IMR-90 (cell line): ENCODE measurements at places on chromosomes 4 and X.

- no peaks in the 10 kb centered on the region for H3K36me3 ChIP-seq
- H3K4me3 ChIP-seq: no peak overlapping the region
- peak; percentile 31 for DNase-seq
These were observed 159.1 kb upstream of the KIT start for GRCh38 chr4:54498661-54499111.

DNA sequence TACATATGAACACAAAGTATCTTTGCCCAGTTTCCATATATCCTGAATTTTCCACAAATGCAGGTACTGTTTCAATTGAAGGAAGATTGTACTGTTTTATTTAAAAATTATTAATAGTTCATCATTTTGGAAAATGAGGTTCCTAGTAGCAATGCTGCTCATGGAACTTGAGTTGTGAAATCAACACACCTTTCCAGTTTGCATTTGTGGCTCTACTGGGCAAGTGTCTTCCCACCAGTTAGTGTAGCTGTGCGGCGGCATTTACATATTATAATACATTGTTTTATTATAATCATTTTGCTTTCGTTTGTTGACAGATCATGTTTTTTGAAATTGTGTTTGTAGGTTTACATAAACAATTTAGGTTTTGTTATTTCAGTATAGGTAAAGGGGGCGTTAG lies 2.0 kb upstream of the DDX3X start:
- H3K27me3 ChIP-seq: no peaks in the 10 kb centered on the region
- peak overlapping the region; percentile 44; the same call in 1 of the 2 replicates for H3K4me3 ChIP-seq
- no peaks in the 10 kb centered on the region for H3K36me3 ChIP-seq

GRCh38 chr4:94598758-94599157 lies 147.0 kb downstream of the PDLIM5 start:
- H3K4me1 ChIP-seq: peaks cover 4% of the 10 kb centered on the region; the same call in 1 of the 2 replicates
- no peak for DNase-seq
- no peak overlapping the region for H3K4me3 ChIP-seq

- no peak overlapping the region for H3K4me3 ChIP-seq
- no peaks in the 10 kb centered on the region for H3K36me3 ChIP-seq
- no peak overlapping the region for H3K27ac ChIP-seq
These were observed 123.3 kb downstream of the CLCN4 start for GRCh38 chrX:10280071-10280470.

GRCh38 chrX:17635231-17635630 lies 102.1 kb upstream of the SCML1 start:
- H3K27me3 ChIP-seq: no peaks in the 10 kb centered on the region; the same call in 1 of the 2 replicates
- no peak overlapping the region for H3K4me3 ChIP-seq
- H3K27ac ChIP-seq: no peak overlapping the region
- H3K36me3 ChIP-seq: no peaks in the 10 kb centered on the region

- DNase-seq: no peak
- no peak overlapping the region for H3K4me3 ChIP-seq
- H3K27ac ChIP-seq: no peak overlapping the region
- H3K4me1 ChIP-seq: 0 out of 2 replicates have a peak, but pooled peaks cover 1% of the 10 kb centered on the region
These were observed 49.2 kb downstream of the PRPS1 start for GRCh38 chrX:107677501-107677901.

DNA sequence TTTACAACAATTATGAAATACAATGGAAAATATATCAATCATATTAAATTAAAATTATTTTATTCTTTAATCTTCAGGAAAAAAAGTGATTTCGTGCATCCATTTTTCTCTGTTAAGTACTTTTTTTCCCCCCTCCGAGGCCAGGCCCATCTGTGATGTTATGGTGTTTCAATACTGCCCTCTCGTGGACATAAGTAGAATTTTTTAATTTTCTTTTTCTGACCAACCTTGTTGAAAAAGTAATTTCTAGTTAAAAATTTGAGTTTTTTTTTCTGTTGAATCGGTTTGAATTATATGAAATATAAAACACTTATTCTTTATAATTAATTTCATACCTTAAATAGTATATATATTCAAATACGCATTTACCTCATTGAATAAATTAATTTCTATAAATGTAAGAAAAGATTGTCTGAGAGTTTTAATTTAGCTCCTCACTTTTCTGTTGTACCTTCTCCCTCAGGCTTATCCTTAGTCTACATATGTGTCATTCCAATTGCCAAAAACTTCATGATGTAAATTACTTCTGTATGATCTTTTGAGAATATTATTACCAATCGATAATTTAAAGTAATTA lies 175.8 kb upstream of the TECRL start:
- no peaks in the 10 kb centered on the region for H3K4me1 ChIP-seq
- H3K27me3 ChIP-seq: no peaks in the 10 kb centered on the region
- no peak overlapping the region for H3K4me3 ChIP-seq
- H3K36me3 ChIP-seq: no peaks in the 10 kb centered on the region
- DNase-seq: peak; percentile 6

GRCh38 chr4:1568855-1569460 lies 115.2 kb downstream of the FAM53A start:
- no peaks in the 10 kb centered on the region for H3K36me3 ChIP-seq
- H3K27me3 ChIP-seq: peaks cover 29% of the 10 kb centered on the region
- no peak for DNase-seq
- H3K27ac ChIP-seq: no peak overlapping the region
- no peak overlapping the region for H3K4me3 ChIP-seq

- DNase-seq: peak; percentile 6
- no peak overlapping the region for H3K27ac ChIP-seq
- H3K4me1 ChIP-seq: no peaks in the 10 kb centered on the region
- H3K4me3 ChIP-seq: no peak overlapping the region
- no peaks in the 10 kb centered on the region for H3K36me3 ChIP-seq
These were observed 203.3 kb downstream of the CLCN4 start for GRCh38 chrX:10360116-10360515.

GRCh38 chrX:155891446-155892210 lies 10.5 kb downstream of the VAMP7 start:
- peaks cover 5% of the 10 kb centered on the region; the same call in 1 of the 2 replicates for H3K4me1 ChIP-seq
- no peak for DNase-seq
- peaks cover 14% of the 10 kb centered on the region for H3K36me3 ChIP-seq
- H3K27ac ChIP-seq: no peak overlapping the region
- no peaks in the 10 kb centered on the region for H3K27me3 ChIP-seq

- H3K4me1 ChIP-seq: peaks cover 20% of the 10 kb centered on the region
- no peaks in the 10 kb centered on the region; the same call in 1 of the 2 replicates for H3K36me3 ChIP-seq
- peak; percentile 94 for DNase-seq
These were observed 572.0 kb downstream of the INPP4B start for GRCh38 chr4:142274137-142274536.

GRCh38 chrX:2767631-2768455 lies 16.0 kb downstream of the XG start:
- H3K4me3 ChIP-seq: no peak overlapping the region
- no peaks in the 10 kb centered on the region for H3K36me3 ChIP-seq
- no peaks in the 10 kb centered on the region; the same call in 1 of the 2 replicates for H3K27me3 ChIP-seq

DNA sequence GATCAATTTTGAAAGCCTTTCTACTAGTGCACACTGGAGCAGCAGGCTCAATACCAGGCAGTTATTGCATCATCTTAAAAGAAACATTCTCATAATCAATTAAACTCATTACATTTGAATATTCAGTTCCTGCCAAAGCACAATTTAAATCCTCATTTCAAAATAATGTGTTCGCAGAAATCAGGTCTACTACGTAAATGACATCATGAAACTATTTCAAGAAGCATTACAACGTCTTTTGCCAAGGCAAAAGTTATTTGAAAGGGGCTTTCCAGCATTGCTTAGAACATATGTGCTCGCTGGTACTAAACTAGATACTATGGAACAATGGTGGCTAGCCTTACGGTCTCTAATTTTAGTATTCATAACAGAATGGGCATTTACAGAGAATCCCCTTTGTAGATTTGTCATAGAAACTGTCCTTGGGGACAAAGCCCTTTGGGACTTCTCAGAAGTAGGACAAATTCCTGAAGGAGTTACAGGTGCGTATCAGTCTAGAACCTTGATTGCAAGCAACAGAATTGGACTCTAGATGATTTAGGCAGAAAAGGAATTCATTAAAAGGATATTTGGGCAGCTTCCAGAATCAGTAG lies 27.6 kb upstream of the HUWE1 start:
- peak; percentile 4 for DNase-seq
- H3K4me1 ChIP-seq: peaks cover 6% of the 10 kb centered on the region; the same call in 1 of the 2 replicates
- H3K4me3 ChIP-seq: no peak overlapping the region
- no peaks in the 10 kb centered on the region for H3K36me3 ChIP-seq
- H3K27ac ChIP-seq: no peak overlapping the region

DNA sequence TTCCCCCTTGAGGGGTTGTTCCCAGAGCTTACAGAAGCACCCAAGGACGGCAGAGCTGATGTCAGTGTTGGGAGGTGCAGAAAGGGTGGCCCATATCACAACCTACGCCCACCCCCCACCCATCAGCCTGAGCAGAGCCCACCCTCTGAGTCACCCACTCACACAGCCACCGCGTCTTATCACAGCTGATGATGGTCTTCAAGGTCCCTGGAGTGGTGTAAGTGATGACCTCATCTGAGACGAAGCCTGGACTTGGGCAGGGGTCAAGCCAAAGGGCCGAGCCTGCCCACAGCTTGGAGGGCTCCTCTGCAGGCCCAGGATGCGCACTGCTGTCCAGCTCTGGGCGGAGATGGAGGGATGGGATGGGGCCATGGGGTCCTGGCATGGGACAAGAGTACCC lies 3.0 kb upstream of the HTRA3 start:
- H3K27me3 ChIP-seq: peaks cover 9% of the 10 kb centered on the region
- H3K4me1 ChIP-seq: peaks cover 7% of the 10 kb centered on the region
- no peak overlapping the region for H3K4me3 ChIP-seq
- no peak for DNase-seq
- no peak overlapping the region for H3K27ac ChIP-seq
- no peaks in the 10 kb centered on the region for H3K36me3 ChIP-seq

- H3K4me3 ChIP-seq: no peak overlapping the region
- no peaks in the 10 kb centered on the region for H3K36me3 ChIP-seq
- no peaks in the 10 kb centered on the region for H3K4me1 ChIP-seq
These were observed 56.1 kb downstream of the KDR start for GRCh38 chr4:55069248-55069647.

GRCh38 chr4:5816101-5816500 lies 76.8 kb downstream of the CRMP1 start:
- no peak overlapping the region for H3K27ac ChIP-seq
- no peak overlapping the region for H3K4me3 ChIP-seq
- H3K36me3 ChIP-seq: peaks cover 69% of the 10 kb centered on the region
- no peaks in the 10 kb centered on the region for H3K27me3 ChIP-seq
- H3K4me1 ChIP-seq: no peaks in the 10 kb centered on the region
- DNase-seq: no peak

- H3K27me3 ChIP-seq: no peaks in the 10 kb centered on the region
- DNase-seq: no peak
- H3K27ac ChIP-seq: no peak overlapping the region
- no peak overlapping the region for H3K4me3 ChIP-seq
- H3K36me3 ChIP-seq: no peaks in the 10 kb centered on the region
These were observed 295.8 kb downstream of the MAGEB5 start for GRCh38 chrX:26511589-26512363.

GRCh38 chrX:9681422-9681821 lies 84.2 kb downstream of the GPR143 start:
- H3K27ac ChIP-seq: no peak overlapping the region
- H3K4me1 ChIP-seq: peaks cover 2% of the 10 kb centered on the region; the same call in 1 of the 2 replicates
- H3K4me3 ChIP-seq: no peak overlapping the region
- no peaks in the 10 kb centered on the region for H3K27me3 ChIP-seq
- peak; percentile 65 for DNase-seq

- H3K4me3 ChIP-seq: no peak overlapping the region
- no peak for DNase-seq
- H3K27me3 ChIP-seq: no peaks in the 10 kb centered on the region
- H3K4me1 ChIP-seq: no peaks in the 10 kb centered on the region
These were observed 486.3 kb upstream of the PABPC4L start for GRCh38 chr4:134687646-134688628.

- H3K27me3 ChIP-seq: no peaks in the 10 kb centered on the region
- peaks cover 6% of the 10 kb centered on the region for H3K36me3 ChIP-seq
- H3K4me1 ChIP-seq: no peaks in the 10 kb centered on the region
- DNase-seq: no peak
These were observed 97.8 kb downstream of the DOCK11 start for GRCh38 chrX:118593407-118593806.

- H3K4me3 ChIP-seq: no peak overlapping the region
- no peaks in the 10 kb centered on the region for H3K4me1 ChIP-seq
- no peaks in the 10 kb centered on the region for H3K27me3 ChIP-seq
- no peak for DNase-seq
These were observed 11.9 kb downstream of the SMIM31 start for GRCh38 chr4:164765833-164766232.

DNA sequence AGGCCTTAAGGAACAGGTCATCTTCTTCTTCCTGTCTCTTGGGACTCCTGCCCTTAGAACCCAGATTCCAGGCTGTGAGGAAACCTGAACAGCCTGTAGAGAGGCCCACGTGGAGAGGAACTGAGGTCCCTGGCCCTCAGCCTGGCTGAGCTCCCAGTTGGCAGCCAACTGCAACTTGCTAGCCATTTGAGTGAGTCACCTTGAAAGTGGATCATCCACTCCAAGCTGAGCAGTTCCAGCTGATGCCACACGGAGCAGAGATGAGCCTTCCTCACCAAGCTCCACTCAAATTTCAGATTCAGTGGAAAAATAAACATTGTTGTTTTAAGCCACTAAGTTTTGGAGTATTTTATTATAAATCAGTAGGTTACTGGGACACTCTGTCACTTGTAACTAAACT lies 392.5 kb downstream of the BCOR start:
- no peaks in the 10 kb centered on the region for H3K4me1 ChIP-seq
- peaks cover 10% of the 10 kb centered on the region for H3K27me3 ChIP-seq
- H3K4me3 ChIP-seq: no peak overlapping the region
- H3K36me3 ChIP-seq: no peaks in the 10 kb centered on the region

DNA sequence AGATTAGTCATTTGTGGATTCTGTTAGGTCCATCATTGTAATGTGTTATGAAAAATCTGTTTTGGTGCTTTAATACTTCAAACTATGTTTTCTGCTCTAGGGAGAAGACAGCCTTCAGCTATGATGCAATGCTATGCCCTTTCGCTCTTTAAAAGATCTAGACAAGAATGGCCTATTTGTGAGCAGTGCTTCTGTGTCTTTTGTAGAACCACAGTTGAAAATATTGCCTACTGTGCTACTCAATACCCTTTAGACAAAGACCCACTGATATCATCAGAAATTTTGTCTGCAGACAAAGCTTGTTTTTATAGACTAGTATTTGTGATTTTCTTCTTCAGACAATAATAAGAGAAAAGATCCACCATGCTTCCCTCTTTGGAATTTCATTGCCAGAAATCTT lies 44.6 kb upstream of the SLITRK2 start:
- H3K36me3 ChIP-seq: no peaks in the 10 kb centered on the region
- no peak overlapping the region for H3K27ac ChIP-seq
- DNase-seq: no peak
- no peaks in the 10 kb centered on the region for H3K4me1 ChIP-seq

- no peaks in the 10 kb centered on the region for H3K4me1 ChIP-seq
- H3K27me3 ChIP-seq: peaks cover 7% of the 10 kb centered on the region; the same call in 1 of the 2 replicates
- no peak overlapping the region for H3K4me3 ChIP-seq
- no peak overlapping the region for H3K27ac ChIP-seq
- no peaks in the 10 kb centered on the region for H3K36me3 ChIP-seq
These were observed 14.4 kb upstream of the ASMTL start for GRCh38 chrX:1466971-1467561.

DNA sequence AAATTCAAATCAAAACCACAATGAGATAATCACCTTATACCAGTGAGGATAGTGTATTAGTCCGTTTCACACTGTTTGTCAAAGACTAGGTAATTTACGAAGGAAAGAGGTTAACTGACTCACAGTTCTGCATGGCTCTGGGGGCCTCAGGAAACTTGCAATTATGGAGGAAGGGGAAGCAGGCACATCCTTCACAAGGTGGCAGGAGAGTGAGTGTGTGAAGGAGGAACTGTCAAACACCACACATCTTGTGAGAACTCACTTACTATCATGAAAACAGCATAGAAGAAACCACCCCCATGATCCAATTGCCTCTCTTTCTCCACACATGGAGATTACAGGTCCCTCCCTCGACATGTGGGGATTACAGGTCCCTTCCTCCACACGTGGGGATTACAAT lies 54.7 kb upstream of the TRPC5 start:
- no peaks in the 10 kb centered on the region for H3K4me1 ChIP-seq
- peaks cover 4% of the 10 kb centered on the region for H3K27me3 ChIP-seq
- no peak overlapping the region for H3K4me3 ChIP-seq
- H3K27ac ChIP-seq: no peak overlapping the region
- H3K36me3 ChIP-seq: no peaks in the 10 kb centered on the region
- no peak for DNase-seq
